ENCODE measurements at places on chromosomes 5 and 9.

DNA sequence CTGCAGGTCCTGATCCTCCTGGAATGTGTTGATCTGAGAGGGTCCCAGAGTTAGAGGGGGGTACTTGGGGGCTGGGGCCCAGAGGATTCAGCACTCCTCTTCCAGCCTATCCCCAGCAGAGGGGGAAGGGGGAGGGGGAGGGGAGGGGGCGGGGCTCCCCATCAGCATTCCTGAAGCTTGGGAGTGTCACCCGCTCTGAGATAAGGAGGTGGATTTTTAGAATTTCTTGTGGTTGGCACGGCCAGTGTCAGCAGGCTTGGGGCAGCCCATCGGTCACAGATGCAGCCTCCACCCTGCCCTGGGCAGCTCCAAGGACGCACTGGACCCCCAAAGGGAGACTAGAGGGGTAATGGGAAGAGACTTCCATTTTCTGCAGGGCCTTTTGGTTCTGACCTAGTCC is 5.3 kb downstream of the FGF18 start:
- DNase-seq: no peak

DNA sequence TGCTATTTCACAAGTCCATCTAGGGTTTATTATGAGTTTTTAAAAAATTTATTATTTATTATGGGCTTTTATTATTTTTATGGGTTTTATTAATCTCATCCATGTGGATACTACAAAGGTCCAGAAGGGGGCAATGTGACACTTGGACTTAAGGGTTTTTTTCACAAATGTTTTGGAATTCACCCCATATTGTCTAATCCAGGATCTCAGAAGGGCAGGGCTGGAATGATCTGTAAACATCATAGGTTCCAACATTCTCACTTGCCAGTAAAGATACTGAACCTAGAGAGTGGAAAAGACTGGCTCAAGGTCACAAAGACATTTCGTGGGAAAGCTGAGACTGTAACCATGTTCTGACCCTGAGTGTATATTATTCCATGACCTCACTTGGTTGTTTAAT is 35.6 kb downstream of the NIM1K start:
- no peak for DNase-seq

DNA sequence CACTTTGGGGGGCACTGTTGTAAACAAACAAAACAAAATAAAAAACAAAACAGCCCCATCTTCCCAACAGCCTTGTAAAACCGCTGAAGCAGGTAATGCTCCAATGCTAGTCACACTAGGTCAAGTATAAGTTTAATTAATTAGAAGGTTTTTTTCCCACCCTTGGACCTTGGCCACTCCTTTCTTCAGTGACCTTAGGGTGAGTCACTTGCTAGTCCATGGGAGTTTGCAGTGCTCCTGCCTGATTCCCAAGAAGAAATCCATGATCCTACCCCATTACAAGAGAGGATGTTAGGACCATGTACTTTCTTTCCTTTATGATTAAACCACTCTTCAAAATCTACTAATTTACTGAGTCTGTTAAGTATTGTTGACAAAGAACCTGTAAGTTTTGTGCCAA is 192.2 kb upstream of the CDKN2B start:
- no peak for DNase-seq

GRCh38 chr5:67073045-67073680 is 123.4 kb downstream of the CD180 start:
- no peak for DNase-seq

DNA sequence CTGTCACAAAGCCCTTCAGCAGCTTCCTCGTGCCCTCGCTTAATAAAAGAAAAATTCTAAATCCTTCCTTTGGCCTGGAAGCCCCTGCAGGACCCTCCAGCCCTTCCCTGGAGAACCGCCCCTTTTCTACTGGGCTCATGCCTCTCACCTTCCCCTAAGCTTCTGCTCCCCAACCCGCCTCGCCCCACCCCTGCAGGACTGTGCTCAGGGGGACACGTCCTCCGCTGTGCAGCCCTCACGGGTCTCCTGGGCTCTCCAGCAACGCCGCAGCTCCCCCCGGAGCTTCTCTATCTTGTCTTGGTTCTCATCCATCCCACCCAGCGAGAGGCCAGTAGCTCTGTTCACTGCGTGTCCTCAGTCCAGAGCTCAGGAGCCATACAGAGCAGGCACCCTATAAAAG is 65.6 kb upstream of the SARDH start:
- DNase-seq: no peak

GRCh38 chr9:99035313-99035712 is 69.6 kb upstream of the TGFBR1 start:
- DNase-seq: no peak

- DNase-seq: no peak
These were observed 58.7 kb upstream of the EPB41L4B start for GRCh38 chr9:109379513-109379912.

- DNase-seq: no peak
These were observed 113.9 kb upstream of the BRINP1 start for GRCh38 chr9:119483153-119483552.

DNA sequence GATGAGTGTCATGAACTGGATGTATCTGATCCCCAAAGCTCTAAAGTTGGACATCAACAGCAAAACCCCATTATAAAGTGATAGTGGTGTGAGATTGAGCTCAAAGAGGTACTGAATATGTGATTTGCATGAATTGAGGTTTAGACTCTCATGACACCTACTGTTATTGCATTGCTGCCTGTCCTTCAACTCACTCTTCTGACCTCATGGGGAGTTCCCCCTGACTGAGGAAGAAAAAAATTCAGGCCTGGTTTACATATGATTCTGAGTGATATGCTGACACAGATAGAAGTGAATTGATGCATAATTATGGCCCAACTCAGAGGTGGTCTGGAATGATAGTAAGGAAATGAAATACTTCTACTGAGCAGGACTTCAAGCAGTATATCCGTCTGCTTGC is 76.2 kb upstream of the CHD1 start:
- no peak for DNase-seq

DNA sequence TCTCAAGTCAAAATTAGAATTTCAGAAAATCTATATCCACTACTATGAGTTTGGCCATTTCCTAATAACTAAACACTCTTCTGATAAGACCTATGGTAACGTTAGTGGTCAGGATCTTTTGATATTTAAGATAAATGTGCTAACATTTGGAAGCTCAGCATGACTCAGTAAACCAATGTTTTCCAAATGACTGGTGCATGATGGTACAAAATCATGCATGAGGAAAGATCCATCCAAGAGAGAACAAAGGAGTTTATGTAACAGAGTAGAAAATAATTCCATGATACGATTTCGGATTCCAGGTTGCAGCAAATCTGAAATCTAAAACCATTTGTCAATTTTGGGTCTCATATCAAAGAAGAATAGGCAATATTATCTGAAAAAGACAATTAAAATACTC is 279.2 kb downstream of the NSG2 start:
- DNase-seq: no peak

DNA sequence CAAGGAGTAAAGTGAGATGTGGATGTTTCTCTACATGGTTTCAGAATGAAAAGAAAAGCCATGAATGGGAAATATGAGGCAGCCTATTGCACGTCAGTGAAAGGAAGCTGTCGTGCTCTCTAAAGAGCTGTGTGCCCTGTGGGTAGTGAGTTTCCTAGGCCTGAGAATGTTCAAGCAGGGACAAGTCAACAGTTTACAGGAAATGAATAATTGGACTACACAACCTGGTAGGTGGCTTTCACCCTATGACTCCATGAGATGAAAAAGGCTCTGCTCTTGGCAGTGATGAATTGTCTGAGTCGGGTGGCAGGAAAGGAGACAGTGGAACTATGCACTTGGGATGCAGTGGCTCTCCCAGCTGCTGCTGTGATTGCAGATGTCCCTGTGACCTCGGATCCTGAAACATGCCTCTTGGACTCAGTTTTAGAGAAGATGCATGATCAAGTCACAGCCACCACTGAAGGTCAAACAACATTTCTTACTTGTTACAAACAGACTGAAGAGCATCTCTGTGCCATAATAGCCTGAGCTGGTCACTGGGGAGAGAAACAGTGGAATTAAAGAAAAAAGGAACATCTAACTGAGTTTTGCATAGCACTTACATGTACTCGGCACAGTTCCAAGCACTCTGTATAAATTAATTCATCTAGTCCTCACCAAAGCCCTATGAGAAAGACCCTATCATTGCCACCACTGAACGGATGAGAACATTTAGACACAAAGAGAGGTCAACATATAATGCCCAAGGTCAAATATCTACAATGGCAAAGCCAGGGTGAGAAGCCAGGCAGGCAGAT is 293.7 kb downstream of the SPOCK1 start:
- no peak for DNase-seq

DNA sequence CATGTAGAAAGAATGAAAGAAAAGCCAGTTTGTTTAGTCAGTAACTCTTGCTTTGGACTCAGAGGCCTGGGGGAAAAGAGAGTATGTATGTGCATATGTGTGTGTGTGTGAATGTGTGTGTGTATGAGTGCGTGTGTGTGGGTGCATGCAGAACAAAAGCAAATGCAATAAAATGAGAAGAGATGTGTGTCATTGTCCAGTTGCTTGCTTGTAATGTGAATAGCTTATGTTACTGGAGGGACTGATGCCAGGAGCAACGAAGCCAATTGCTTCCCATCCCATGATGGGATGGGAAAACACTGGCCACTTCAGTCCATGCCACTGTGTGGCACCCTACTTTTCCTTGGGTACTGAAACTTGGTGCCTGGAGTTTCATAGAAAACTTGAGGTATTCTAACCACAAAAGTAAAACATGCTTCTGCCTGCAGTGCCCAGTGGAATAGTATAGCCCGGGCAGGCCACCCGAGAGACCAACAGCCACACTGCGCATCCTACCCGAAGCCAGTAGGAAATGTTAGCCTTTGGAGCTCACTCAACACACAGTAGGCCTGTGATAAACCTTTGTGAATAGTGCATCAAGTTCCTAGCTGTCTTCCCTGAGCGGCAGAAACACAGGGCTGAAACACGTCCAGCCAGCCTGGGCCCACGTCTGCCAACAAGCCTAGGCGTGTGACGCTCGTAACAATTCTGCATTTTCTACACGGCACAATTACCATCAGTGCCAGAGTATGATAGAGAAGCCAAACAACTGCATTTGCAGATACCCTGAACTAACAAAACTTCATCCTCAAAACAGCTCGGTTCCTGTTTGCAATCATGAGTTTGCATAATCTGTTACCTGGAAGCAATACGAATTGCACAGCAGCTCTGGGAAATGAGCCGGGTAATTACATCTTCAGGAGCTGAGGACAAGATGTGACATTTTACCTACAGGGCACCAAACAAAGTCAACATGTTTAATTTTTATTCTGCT is 198.1 kb downstream of the SYK start:
- DNase-seq: no peak

DNA sequence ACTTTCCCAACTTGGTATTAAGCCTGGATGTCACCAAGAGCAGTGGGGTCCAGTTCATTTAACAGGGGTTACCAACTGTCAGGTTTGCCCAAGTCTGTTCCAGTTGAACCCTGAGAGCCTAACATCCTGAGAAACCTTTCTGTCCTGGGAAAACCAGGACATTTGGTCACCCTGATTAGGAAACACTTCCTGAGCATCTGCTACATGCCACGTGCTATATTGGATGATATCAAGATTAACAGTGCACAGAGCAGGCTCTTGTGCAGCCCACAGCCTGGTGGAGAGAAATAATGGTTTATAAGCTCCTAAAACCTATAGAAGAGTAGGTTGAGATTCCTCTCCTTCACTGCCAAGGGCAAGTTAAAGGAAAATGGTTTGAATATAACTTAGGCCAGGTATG is 102.9 kb upstream of the RAD23B start:
- no peak for DNase-seq

GRCh38 chr9:76101947-76102346 is 211.5 kb downstream of the PCSK5 start:
- no peak for DNase-seq

DNA sequence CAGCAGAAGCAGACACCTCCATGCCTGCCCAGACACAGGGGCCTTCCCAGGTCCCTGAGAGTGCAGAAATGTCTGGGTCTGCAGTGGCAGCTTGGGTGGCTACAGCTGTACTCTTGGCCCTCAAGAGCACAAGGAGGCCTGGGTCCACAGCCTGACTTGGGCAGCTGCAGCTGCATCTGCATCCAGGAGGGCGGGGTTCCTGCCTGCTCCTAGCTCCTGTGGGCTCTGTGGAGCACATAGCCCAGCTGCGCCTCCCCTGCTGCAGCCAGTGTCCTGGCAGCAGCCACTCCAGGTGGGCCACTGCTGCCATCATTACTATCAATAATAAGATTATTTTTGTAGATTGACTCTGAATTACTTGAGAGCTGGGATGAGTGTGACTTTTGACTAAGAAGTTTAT is 162.0 kb upstream of the PTCH1 start:
- no peak for DNase-seq

DNA sequence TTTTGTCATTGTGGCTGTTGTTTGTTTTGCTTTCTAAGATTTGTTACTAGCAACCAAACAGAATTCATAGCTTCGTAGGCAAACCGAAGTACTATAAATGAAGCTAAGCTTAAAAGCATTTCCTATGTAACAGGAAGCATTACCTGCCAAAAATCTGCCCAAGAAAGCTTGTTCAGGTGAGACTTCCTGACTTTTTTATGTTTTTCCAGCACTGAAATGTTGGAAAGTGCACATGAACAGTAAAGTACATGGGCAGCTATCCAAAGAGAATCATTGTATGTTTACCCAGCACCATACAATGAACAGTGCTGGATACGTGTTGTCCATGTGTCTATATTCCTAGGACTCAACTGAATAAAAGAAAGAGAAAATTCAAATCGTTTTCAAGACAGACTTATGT is 247.1 kb downstream of the NFIB start:
- no peak for DNase-seq

- no peak for DNase-seq
These were observed 44.4 kb upstream of the PRRC2B start for GRCh38 chr9:131349522-131349880.

DNA sequence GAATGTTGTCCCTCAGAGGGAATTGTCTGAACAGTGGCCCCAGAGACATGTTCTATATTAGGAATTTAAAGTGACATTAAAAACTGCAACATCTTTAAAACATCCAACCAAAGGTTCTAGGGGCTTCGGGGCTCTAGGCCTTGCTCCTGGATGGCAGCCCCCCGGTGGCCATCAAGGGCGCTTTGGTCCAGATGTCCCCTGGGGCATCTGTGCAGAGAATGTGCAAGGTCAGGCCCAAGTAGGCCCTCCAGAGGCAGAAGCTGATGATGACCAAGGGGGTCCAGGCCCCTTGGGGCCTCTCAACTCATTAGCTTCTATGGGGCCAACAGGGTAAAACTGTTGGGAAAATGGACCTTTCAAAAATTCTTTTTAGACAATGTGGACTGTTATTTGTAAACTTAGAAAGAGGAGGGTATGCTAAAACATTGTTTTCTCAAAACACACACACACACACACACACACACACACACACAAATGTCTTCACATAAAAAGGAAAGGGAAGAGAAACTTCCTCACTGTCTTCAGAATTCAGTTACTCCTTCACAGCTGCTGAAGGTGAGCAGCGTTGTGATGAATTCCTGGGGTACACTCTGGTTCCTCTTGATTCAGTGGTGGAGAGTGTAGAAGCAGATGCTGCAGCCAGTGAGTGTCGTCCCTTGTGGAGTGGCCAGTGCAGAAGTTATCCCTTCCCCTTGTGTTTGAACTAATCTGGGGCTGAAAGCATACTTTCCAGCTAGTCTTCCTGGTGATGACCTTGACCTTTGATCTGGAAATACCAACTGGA is 125.2 kb downstream of the WDR41 start:
- DNase-seq: no peak

All from activated CD8-positive, alpha-beta memory T cell treated with anti-CD3 and anti-CD28 coated beads, Interleukin-2, amount 50 U/mL, for 48 hours (primary cell).